ENCODE measurements at places on chromosomes 12 and 14. TPM values are rescaled to one million over a fixed set of nuclear protein-coding genes. Genes with fewer than 3 reads are reported as not detected.

DNA sequence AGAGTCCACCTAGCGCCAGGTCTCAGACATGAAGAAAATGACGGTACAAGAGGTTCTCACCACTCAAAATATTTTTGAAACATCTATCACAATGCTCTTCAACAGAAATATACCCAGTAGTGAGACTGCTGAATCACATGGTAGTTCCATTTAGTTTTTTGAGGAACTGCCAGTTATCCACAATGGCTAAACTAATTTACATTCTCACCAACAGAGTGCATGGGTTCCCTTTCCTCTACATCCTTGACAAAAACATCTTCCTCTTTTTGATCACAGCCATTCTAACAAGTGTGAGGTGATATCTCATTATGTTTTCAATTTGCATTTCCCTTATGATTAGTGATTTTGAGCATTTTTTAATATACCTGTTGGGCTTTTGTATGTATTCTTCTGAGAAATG, 5.7 kb upstream of the GPR65 start:
- no peaks in the 10 kb centered on the region for H3K27me3 ChIP-seq
- no peaks in the 10 kb centered on the region for H3K36me3 ChIP-seq
- no peak for DNase-seq
- H3K4me3 ChIP-seq, result no peak overlapping the region
- no peak overlapping the region for H3K27ac ChIP-seq

GRCh38 chr12:115968211-115968610, 309.3 kb downstream of the MED13L start:
- peaks cover 62% of the 10 kb centered on the region for H3K36me3 ChIP-seq
- DNase-seq, result no peak
- no peak overlapping the region for H3K4me3 ChIP-seq

- H3K27me3 ChIP-seq, result no peaks in the 10 kb centered on the region
- peaks cover 13% of the 10 kb centered on the region for H3K4me1 ChIP-seq
- H3K36me3 ChIP-seq, result no peaks in the 10 kb centered on the region
- DNase-seq, result no peak
Observed at GRCh38 chr14:68379510-68380328, 413.1 kb downstream of the ZFP36L1 start.

Gene C1QL4
- 1.2 TPM for total RNA-seq

Gene GZMH
- not detected for total RNA-seq
